ENCODE measurements at places on chromosomes 4 and X.
A peak's percentile ranks its signal among the peaks of the same experiment; 100 is the strongest.

DNA sequence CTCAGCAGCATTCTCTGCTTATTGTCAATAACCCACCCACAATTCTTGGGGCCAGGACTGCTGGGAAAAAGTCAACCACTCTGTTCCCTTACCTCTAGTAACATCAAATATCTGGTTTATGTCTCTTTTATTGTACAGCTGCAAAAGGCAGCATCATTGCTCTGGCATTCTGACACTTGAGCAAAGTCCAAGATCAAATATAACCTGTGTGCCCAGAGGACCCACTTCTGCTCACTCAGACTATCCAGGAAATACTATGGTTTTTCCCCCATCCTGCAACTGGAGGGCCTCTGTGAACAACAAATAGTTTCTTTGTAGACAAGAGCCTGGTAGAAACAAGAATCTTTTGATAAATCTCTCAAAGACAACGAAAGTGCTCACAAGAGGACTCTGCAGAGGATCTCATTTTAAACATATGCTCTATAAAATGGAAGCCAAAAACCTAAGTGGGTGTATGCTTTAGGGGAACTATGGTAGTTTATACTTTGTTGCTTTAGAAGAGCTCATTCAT, 154.7 kb downstream of the RAB28 start:
- DNase-seq: peak; percentile 12

GRCh38 chr4:141350122-141350905, 129.6 kb downstream of the ZNF330 start:
- peak; percentile 95 for DNase-seq

GRCh38 chr4:175509320-175509719, 302.7 kb downstream of the GPM6A start:
- DNase-seq: no peak

- no peak for DNase-seq
These were observed 10.6 kb upstream of the AMOT start for GRCh38 chrX:112851161-112851779.

- DNase-seq: no peak
These were observed 196.0 kb upstream of the DCAF8L1 start for GRCh38 chrX:28177202-28177601.

DNA sequence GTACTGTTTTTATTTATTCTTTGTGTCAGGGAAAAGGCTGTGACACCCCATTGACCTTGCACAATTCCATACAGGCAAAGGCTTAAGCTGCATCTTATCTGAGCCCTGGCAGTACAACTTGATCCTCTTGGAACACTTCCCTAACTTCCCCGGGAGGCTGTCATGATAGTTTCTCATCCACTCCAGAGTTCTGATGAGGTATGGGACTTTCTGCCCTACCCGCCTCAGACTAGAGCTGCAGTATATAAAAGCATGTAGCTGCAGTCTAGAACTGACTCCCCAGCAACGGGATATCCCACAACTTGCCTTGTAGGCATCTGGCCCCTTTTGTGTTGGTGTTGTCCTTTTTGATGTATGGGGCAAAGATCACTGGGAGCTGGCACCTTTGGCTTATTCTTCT, 72.7 kb downstream of the FNIP2 start:
- peak; percentile 30 for DNase-seq

DNA sequence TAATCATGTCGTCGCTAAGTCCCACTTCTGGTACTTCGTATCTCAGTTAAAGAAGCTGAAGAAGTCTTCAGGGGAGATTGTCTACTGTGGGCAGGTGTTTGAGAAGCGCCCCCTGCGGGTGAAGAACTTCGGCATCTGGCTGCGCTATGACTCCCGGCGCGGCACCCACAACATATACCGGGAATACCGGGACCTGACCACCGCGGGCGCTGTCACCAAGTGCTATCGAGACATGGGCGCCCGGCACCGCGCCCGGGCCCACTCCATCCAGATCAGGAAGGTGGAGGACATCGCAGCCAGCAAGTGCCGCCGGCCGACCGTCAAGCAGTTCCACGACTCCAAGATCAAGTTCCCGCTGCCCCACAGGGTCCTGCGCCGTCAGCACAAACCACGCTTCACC, 11.3 kb downstream of the PNCK start:
- DNase-seq: peak; percentile 40

GRCh38 chrX:134669378-134670098, 11.3 kb upstream of the PLAC1 start:
- peak; percentile 92 for DNase-seq

- DNase-seq: peak; percentile 78
These were observed 3.2 kb downstream of the RPS6KA3 start for GRCh38 chrX:20263474-20263873.

Measured in fibroblast of villous mesenchyme (primary cell).